Kasumi-1 (cell line): ENCODE measurements at places on chromosomes 5 and 9.

- DNase-seq, result no peak
Observed at GRCh38 chr5:168251259-168251658, 40.2 kb upstream of the WWC1 start.

- no peak for DNase-seq
Observed at GRCh38 chr5:114435885-114436299, 74.0 kb downstream of the KCNN2 start.

DNA sequence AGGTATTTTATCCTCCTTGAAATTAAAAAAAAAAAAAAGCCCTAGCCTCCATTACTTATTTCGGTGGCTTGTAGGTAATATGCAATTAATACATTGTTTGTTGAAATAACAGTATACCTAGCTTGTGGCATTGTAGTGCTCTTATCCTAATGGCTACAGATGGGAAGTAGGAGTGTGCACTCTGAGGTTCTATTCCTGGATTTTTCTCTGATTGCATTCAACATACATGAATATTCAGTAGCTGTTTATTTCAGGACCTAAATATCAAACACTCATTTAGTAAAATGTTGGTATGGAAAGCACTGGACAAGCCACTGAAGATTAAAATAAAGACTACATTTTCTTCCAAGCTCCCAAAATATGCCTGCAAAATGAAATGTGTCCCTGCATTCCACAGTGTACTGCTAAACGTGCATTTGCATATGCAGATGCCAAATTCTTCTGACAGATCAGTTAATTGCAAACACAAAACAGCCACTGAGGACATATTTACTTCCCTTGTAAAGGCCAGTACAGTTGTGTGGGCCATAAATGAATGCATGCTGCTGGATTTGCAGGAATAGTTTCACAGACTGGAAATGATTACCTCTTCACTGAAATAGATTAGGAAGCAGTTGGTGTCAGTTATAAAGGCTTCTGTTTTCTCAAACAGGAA lies 826.1 kb downstream of the PRELID2 start:
- no peak for DNase-seq

DNA sequence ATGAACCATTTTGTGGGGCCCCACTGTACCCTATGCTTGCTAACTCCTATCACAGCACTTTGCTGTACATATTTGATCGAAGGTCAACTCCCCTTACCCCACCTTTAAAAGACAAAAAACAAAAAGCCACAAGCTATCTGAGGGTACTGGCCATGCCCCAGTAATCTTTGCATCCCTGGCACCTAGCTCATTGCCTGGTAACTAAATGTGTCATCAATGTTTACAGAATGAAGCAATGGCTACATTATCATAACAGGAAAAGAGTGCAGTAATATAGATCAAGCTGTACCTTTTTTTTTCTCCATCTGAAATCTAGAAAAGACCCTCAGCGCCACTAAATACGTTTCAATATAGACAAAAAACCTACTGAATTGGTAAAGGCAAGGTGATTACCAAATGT lies 188.0 kb downstream of the ELAVL2 start:
- no peak for DNase-seq

GRCh38 chr9:83701769-83702168 lies 6.0 kb downstream of the UBQLN1 start:
- DNase-seq, result no peak
